Occipital lobe (tissue), 3 donors: ENCODE measurements at places on chromosomes 3 and 15. TPM values are rescaled to one million over a fixed set of nuclear protein-coding genes. Genes with fewer than 3 reads are reported as not detected.
A peak's percentile ranks its signal among the peaks of the same experiment; 100 is the strongest.

BOC gene
- total RNA-seq, result 11.2 TPM

EIF4A2 gene
- total RNA-seq, result 1,423 TPM

ROPN1 gene
- total RNA-seq, result 0.16 TPM

TRAT1 gene
- not detected for total RNA-seq

- DNase-seq, result peak; percentile 3
Observed at GRCh38 chr15:87669846-87670245, 586.7 kb downstream of the NTRK3 start.

- DNase-seq, result no peak
Observed at GRCh38 chr15:101358895-101359294, 63.8 kb upstream of the SNRPA1 start.

DNA sequence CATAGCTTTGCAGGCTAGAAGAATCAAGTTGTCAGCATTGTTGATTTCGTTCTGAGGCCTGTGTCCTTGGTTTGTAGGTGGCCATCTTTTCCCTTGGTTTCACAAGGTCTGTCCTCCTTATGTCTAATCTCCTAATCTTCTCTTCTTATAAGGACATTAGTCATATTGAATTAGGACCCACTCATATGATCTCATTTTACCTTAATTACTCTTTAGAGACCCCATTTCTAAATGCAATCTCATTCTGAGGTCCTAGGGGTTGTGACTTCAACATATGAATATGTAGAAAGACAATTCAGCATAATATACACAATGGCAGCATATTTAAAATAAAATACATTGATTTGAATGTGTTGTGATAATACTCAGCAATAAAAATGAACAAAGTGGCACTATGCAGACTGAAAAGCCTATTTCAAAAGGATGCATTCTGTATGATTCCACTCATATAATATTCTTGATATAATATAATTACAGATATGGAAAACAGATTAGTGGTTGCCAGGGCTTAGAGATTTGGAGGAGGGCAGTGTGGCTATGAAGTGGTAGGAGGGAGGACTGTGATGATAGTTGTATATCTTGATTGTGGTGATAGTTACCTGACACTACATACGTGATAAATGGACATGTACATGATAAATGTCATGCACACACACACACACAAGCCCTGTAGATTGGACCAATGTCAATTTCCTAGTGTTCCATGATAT is 431.0 kb downstream of the EPHA6 start:
- DNase-seq, result no peak

- no peak for DNase-seq
Observed at GRCh38 chr15:75307778-75308390, 25.2 kb downstream of the GOLGA6D start.
